NCI-H1092 treated with DMSO at 0.1 percent for 48 hours (cell line): ENCODE measurements at places on chromosomes 6 and 20.

GRCh38 chr6:167079853-167080297 lies 43.0 kb upstream of the CCR6 start:
- no peak for DNase-seq

DNA sequence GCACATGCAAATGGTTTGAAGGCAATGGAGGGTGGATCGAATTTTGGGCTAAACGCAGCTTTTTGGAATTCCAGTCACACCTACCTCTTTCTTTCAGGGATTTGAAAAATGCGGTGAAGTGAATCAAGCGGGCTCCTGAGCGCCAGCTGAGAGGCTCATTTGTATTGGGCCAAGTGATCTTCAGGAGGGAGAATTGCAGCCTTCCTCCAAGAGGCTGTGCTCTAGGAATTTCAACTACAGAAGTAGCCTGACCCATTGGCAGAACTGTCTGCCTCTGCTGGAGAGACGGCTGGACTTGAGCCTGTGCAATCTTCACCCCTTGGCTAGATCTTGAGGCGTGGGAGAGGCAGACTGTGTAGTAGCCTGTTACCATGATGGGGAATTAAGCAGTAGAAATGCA lies 5.7 kb upstream of the TIAM2 start:
- DNase-seq = no peak

DNA sequence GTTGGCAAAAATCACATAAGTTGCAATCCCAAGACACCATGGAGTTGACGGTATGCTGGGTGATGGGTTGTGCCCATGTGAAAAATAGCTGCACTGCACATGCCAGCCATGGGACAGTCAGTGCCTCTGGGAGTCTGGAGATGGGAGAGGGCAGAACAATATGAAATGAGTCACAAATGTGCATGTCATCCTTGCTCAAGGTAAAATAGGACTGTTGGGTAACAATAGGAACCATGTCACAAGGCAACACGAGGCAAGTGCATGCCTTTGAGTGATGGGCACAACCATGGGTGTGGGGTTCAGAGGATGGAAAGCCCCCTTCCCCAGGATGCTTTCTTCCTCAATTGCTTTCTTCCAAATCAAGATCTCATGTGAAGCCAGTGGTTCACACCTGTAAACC lies 70.5 kb upstream of the PIM1 start:
- DNase-seq = no peak

GRCh38 chr6:57198926-57199636 lies 23.0 kb downstream of the RAB23 start:
- no peak for DNase-seq

GRCh38 chr20:57473246-57474048 lies 51.5 kb downstream of the CTCFL start:
- no peak for DNase-seq

DNA sequence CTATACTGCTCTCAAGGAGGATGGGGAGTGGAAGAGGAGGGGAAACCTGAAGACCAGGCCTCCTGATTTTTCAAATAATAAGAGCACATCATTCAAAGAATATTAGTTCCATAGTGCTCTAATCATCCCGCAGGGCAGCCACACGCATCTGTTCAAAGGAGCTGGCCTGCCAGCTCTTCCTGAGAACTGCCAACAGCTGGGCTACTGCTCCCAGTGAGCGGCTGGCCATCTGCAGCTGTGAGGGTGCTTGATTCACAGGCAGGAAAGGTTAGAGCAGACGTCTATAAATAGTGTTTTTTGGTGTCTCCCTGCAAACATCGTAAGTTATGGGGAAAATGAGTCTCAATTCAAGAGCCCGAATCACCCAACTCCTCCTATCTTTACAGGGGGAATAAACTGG lies 17.3 kb downstream of the NSFL1C start:
- DNase-seq = no peak

- DNase-seq = peak; percentile 74
Measured at GRCh38 chr20:38674092-38674764, 50.1 kb upstream of the SLC32A1 start.

- no peak for DNase-seq
Measured at GRCh38 chr6:16993396-16993795, 108.5 kb upstream of the STMND1 start.

DNA sequence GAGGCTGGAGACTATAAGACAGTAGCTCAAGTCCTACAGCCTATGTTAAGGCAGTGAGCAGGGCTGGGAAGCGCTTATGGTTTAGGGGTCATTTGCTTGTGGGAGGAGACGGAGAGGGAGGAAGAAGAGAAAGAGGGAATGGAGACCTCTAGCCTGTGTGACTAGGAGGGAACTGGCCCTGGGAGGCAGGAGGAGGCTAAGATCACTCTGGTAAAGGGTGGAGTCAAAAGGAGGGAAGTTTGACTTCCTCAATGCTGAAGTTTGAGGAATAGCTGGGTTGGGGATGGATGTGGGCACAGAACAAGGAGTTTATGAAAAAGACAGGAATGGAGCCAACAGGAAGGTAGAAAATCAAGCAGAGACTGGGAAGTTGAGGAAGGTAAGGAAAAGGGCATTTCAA lies 6.4 kb upstream of the BACH2 start:
- DNase-seq = no peak

GRCh38 chr6:73873081-73873480 lies 177.1 kb downstream of the CD109 start:
- no peak for DNase-seq

- no peak for DNase-seq
Measured at GRCh38 chr20:45246109-45246508, 8.3 kb downstream of the SLPI start.

DNA sequence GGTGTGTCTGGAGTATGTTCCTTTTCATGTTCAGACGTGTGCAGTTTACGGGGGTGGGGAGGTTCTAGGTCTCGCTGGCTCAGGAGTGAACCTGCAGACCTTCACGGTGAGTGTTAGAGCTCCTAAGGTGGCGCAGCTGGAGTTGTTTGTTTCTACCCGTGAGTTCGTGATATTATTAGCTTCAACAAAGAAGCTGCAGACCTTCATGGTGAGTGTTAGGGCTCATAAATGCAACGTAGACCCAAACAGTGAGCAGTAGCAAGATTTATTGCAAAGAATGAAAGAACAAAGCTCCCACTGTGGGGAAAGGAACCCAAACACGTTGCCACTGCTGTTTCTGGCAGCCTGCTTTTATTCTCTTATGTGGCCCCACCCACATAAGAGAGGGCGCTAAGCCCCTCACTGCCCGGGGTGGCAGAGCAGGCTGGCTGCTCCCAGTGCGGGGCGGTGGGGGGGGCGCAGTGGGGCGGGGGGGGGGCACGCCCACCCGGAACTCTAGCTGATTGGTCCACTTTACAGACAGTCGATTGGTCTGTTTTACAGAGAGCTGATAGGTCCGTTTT lies 41.3 kb upstream of the GMPR start:
- no peak for DNase-seq

DNA sequence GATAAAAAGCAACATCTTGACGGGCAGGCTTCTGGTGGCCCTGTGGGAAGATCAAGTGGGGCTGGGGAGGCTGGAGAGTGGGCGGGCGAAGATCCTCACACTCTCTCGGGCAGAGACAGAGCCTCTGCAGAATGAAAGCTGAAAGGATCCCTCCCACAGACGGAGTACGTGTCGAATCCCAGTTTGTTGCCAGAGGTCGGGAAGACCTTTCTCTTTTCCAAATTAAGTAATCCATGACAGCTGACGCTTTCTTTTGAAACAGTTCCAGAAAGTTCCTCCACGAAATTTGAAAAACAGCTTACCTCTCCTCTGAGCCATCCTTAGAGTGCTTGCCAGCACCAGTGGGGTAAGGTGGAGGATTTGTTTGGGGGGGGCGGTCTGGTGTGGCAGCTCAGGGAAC lies 155.6 kb upstream of the SMLR1 start:
- DNase-seq = no peak

DNA sequence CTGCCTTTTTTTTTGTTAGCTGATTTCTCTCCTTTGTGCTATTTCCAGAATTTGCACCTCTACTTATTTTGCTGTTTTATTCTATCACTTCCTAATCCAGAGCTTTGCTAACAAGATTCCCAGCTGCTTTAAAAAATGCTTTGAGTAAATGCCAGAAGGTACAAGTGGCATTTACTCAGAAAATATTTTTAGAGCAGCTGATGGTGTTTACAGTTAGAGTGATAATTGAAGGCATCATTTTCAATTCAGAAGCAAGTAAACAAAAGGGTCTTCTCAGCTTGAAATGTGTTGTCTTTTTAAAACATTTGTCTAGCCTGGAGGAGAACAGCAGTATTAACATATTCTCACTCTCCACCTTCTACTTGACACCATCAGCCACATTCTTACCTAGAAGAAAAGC lies 99.9 kb downstream of the OTOR start:
- DNase-seq = no peak

GRCh38 chr6:125370343-125370742 lies 68.6 kb upstream of the HDDC2 start:
- DNase-seq = no peak

- no peak for DNase-seq
Measured at GRCh38 chr6:132003516-132004178, 52.5 kb upstream of the CCN2 start.

GRCh38 chr6:111357705-111358104 lies 125.3 kb downstream of the REV3L start:
- DNase-seq = no peak

DNA sequence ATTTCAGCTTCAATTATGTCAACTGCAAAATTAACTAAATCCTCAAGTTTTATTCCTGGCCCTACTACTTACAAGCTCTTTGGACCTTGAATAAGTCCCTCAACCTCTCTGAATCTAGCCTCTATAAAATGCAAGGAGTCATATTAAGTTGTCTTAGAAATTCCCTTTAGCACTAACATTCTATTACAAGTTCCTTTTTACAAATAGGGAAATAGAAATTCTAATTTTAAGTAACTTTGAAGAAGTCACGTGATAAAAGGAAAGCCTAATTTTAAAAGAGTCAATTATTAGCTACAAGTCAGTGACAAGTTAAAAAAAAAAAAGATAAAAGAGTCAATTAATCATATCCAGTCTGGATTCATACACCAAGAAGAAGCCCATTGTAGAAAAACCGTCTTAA lies 24.6 kb upstream of the GTF3C6 start:
- DNase-seq = no peak

DNA sequence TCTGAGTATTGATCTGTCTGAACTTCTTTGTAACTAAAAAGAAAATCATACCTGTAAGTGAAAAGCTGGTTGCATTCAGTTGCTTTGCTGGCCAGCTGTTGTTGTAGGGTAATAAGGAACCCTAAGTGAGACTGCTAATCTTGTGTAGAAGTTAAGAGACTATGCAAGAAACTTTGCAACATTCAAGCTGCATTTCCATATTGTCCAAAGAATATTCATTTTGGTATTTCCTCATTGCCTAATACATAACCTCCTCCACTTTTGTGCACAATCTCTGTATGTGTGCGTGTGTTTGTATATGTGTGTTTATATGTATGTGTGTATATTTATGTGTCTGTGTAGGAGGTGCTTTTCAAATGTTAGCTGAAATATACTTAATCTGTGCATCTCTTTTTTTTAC lies 414.9 kb downstream of the CDKAL1 start:
- no peak for DNase-seq

- no peak for DNase-seq
Measured at GRCh38 chr6:157110607-157111006, 212.7 kb downstream of the TMEM242 start.

GRCh38 chr20:44861531-44862006 lies 23.9 kb upstream of the YWHAB start:
- DNase-seq = no peak
